ENCODE measurements at places on chromosomes 1 and 21.

- no peak for DNase-seq
These were observed 81.7 kb downstream of the PGM1 start for GRCh38 chr1:63674865-63675419.

DNA sequence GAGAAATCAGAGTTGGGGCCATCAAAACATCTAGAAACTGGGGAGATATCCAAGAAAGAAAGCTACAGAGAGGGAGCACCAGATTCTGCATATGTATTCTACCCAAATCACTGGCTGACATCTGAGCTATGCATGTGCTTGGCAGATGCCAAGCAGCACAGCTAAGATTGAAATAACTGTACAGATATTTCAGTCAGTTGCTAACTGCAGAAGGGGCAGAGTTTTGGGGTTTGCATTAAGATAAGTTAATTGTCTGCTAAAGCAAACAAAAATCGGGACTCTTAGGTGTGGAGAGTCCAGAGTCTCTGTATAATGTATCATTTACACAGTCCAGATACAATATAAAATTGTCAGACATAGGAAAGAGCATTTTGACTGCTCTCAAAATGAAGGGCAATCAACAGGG lies 437.1 kb downstream of the PTBP2 start:
- no peak for DNase-seq

- no peak for DNase-seq
These were observed 279.8 kb upstream of the VAMP3 start for GRCh38 chr1:7491109-7491817.

GRCh38 chr1:86069757-86070145 lies 86.8 kb downstream of the COL24A1 start:
- DNase-seq = no peak

DNA sequence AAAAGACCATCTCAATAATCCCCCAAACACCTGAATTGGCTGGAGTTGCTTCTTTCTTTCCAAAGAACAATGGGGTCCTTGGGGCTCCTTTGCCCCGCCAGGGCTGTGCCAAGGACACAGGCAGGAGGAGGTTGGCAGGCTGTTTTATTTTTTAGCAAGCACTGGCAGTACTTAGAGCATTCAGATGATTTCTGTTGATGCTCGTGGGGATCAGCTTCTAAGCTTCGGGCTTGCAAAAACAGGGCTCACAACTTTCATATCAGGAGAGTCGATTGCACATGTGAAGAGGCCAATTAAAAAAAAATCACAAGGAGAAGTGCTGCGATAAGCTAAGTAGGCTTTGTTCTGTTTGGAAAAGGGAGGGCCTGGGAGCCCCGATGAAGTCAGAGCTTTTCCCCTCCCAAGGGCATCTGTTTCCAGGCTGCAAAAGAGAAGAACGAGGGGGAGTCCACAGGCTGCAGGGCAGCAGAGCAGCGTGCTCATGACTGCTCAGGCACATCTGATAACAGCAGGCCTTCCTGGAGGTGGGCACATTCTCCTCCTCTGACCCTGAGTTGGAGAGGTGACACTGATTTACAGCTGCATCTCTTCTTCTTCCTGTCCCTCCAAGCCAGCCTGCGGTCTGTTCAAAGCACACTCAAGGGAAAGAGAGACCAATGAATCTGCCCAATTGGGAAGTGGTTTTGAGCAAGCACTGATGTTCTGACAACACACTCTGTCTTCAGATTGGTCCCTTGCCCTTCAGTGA lies 27.3 kb upstream of the BCAR3 start:
- DNase-seq = no peak

DNA sequence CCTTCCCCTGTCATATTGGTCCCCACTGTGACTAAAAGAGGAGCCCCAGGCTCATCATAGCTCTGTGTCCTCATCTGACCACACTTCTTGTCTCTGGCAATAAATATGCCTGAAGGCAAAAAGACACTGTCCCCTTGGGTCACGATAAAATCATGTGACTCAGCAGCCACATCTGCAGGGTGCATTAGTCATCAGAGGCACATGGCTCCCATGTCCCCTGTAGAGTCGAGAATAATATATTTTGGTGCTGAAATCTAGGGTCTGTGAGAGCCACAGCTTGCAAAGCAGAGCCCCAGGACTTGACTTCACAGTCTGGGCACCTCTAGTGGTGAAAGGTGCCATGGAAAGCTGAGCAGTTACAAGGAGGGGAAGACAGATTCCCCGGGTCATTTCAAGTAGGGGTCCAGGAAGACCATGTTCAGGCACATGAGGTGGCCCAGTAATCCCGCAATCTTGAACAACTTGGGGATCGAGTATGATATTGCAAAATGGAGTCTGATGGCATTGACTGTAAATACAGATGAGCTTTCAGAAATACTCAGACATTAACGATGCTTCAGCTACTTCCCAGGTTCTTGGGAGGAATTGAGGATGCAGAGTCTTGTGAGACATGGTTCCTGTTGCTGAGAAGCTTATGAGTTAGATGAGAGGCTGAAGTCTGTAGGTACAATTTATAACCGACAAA lies 68.6 kb downstream of the SLC35F3 start:
- no peak for DNase-seq

GRCh38 chr1:171566467-171566866 lies 55.6 kb upstream of the MYOCOS start:
- DNase-seq = no peak
